ENCODE measurements at places on chromosomes 13 and 19.

DNA sequence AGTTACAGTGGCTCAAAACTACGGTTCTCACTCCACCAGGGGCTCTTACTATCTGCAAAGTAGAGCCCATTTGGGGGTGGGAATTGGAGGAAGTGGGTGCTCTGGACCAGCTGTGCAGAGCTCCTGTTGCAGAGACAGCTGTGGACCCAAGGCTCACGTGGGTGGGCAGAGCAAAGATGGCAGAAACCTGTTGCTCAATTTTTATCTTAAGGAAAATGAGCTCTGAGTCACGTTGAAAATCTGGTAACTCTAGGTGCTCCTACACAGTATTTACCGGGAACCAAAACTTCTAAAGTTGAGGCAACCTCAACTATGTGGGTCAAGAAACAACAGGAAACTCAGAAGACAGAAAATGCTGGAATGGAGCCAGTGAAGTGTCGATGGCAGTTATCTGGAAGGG lies 30.2 kb upstream of the SLC15A1 start:
- DNase-seq = no peak

DNA sequence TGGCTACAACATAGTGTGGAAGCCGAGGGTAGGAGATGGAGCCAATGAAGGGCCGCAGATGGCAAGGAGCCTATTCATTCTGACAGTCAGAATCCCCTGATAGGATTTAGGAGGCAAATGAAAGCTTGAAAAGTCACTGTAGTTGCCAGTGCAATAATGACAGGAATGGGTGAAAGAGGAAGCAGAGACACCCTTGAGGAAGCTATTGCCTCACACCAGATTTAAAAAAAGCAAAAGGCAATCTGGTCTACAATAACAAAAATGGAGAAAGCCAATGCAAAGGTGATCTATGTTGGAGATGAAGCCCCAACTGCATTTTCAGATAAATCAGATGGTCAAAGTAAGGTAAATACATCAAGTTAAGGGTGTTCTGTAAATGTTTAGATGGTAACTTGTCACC lies 158.5 kb downstream of the TUBA3C start:
- DNase-seq = no peak

GRCh38 chr13:51045451-51045850 lies 65.6 kb downstream of the C13orf42 start:
- DNase-seq = no peak

- no peak for DNase-seq
Measured at GRCh38 chr19:29610213-29610573, 4.1 kb downstream of the POP4 start.

DNA sequence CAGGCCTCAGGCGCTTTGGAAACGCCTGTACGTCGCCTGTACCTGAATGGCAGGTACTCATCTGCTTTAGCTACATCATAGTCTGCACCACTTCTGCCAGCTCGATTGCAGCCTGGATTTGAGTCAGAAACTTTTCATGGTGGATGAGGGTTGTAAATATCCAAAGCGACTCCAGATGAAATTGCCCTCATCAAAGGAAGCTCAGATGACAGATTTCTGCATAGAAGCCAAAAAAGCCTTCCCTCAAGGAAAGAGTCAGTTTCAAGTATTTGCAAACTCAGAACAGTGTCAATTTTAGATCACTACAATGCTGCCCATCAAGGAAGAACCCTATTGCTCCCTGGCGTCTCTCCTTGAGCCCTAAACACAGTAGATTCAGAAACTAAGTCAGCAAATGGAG lies 38.8 kb upstream of the IGFL4 start:
- DNase-seq = no peak

DNA sequence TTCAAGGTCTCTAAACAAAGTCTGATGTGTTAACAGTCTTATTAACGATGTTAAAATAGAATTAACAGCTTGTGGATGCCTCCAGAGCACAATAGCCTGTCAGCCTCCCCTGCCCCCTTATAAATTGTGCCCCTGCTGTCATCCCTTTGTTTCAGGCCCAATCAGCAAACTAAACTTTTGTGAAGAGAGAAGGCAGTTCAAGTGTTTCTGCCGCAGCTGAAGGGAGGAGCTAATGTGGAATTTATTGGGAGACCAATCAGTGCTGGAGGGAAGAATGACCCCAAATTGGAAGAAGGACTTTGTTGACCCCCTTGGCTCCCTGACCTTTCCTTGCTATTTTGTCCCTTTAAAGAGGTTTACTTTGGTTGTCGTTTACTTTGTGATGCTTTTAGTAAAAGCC lies 160.5 kb downstream of the TM9SF2 start:
- no peak for DNase-seq

DNA sequence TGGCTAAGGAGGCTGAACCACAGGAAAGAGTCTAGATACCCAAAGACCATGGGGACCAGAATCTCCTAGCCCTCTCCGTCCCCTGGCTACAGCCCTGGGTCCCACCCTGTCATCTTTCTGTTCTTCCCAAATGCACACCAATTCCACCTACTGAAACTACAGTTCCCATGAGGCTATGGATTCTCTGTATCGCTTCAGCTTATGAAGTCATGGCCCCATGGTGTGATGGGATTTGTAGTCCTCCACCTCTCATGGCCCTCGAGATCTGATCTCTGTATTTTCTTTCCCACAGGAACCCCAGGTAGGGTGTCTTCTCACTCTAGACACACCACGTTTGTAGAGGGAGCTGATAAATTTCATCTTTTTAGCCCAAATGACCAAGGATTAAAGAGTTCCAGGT lies 11.8 kb downstream of the PTPRH start:
- DNase-seq = no peak

DNA sequence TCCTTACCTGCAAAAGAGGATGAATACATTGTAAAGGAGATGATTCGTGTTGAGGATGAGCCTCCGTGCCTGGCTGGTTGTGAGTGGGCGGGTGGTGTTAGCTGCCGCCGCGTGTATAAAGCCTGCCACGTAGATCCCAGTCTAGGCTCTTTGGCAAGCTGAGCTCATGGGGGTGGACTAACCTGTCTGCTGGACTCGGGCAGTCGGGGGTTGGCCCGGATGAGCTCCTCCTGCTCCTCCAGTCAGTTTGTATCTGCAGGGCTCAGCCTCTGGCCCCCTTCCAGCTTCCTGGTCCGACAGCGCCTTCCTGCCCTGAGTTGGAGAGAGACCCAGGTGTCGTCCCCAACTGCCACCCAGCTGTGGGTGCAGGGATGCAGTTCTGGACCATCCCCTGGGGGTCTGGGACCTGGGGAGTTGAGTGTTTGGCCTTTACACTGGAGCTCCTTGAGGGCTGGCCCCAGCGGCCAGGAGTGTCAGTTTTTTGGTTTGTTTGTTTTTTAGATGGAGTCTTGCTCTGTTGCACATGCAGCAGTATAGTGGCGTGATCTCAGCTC lies 20.9 kb downstream of the TECR start:
- DNase-seq = no peak

- DNase-seq = no peak
Measured at GRCh38 chr19:8673276-8673891, 25.2 kb downstream of the ACTL9 start.

GRCh38 chr19:32104153-32104849 lies 241.1 kb upstream of the ZNF507 start:
- DNase-seq = no peak

- no peak for DNase-seq
Measured at GRCh38 chr13:23921451-23921888, 24.2 kb upstream of the C1QTNF9B start.

DNA sequence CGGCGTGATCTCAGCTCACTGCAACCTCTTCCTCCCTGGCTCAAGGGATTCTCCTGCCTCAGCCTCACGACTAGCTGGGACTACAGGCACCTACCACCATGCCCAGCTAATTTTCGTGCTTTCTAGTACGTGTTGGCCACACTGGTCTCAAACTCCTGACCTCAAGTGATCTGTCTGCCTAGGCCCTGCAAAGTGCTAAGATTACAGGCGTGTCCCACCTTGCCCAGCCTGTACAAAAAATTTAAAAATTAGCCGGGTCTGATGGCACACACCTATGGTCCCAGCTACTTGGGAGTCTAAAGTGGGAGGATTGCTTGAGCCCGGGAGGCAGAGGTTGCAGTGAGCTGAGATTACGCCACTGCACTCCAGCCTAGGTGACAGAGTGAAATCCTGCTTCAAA lies 4.7 kb upstream of the MEX3D start:
- no peak for DNase-seq

DNA sequence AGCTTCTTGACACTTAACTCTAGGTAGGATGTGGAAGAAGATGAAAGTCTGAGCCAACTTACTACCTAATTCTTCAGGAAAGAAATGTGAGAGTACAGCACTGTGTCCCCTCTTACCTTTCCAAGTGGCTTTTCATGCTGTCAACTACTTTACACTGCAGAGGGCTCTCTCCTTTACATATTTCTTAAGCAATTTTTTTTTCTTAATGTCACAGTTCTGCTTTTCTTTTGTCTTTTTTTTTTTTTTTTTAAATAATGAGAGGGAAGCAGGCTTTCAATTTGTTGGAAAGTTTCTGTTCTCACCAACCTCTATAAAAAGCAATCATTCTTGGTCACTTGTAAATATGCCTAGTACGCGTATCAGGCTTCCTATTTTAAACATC lies 212.7 kb upstream of the MIR17HG start:
- no peak for DNase-seq

GRCh38 chr13:95180513-95181245 lies 120.6 kb downstream of the ABCC4 start:
- no peak for DNase-seq

GRCh38 chr13:45388664-45389063 lies 29.5 kb downstream of the SLC25A30 start:
- DNase-seq = no peak

DNA sequence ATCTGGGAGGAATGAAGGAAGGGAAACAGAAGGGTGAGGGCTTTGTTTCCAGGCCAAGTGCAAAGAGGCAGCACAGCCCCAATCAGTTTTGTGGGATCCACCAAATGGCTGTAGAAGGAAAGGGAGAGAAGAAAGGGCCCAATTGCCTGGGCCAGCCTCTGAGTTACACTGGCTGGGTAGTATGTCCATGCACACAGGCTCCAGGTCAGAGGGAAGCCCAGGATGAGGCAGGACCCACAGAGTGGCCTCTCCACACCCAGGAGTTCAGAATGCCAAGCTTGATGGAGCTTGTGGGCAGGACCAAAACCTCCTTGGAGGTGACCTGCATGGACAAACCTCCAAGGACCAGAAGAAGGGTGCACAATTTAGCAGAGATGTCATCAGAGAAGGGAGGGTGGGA lies 178.2 kb upstream of the TSHZ3 start:
- DNase-seq = peak; percentile 41

GRCh38 chr19:28834996-28835395 lies 378.0 kb downstream of the UQCRFS1 start:
- DNase-seq = no peak

GRCh38 chr13:19685437-19685836 lies 52.0 kb downstream of the MPHOSPH8 start:
- DNase-seq = no peak

- DNase-seq = no peak
Measured at GRCh38 chr13:23828866-23829265, 60.3 kb downstream of the MIPEP start.

DNA sequence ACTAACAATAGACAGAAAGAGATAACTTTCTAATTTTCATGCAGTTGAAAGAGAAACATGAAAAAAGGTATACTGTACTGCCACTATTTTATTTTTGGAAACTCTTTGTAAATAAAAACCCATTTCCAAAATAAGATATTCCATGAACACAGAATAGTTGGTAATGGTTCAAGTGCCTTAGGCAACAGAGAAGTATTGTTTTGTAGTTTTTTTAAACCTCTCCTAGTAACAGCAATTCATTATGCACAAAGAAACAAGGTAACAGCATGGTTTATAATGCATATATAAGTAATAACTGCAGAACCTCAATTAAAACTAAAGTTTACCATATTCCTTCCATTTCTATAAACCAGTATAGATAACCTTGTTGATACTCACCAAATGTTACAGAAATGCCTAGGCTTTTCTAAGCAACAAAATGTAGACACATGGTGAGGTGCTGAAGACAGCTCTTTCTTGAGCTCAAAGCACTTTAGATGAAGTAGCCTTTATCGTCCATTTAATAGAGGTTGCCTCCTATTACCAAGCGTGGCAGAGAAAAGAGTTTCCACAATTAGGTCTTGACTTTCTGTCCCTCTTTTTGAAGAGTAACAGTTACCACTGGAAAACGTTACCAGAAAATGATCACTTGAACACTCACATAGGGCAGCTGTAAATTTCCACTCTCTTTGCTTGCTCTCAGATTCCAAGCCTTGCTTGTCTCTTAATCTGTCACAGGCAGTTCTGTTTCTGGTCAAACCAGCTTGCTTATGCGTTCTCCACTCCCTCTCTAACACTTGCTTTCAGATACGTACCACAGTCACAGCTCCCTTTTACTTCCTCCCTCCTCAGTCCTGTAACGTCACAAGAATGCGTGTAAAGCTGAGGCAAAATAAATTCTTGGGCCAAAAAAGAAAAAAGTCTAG lies 42.9 kb downstream of the CAB39L start:
- no peak for DNase-seq

GRCh38 chr13:30863231-30863630 lies 42.8 kb upstream of the MEDAG start:
- no peak for DNase-seq

DNA sequence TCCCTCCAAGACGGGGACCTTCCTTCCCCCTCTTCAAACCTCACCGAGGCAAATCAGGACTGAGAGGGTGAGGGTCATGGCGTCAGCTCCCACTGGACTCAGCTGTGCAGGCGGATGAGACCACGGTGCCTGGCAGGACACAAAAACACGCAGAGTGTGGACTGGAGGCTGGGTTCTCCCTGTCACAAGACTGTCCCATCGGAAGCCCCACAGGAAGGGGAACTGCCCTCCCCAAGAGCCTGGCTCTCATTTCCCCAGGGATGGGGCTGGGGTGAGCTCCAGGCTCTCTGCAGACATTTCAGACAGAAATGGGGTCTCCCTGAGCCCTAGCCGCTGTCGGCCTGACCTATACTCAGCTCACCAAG lies at the start of gene LILRB5:
Gene LILRB5 (minus strand): TSS at position 158 of the 365 bp plus-strand sequence. CDS start 80 bp downstream, at position 78.
- DNase-seq = peak; percentile 67

DNA sequence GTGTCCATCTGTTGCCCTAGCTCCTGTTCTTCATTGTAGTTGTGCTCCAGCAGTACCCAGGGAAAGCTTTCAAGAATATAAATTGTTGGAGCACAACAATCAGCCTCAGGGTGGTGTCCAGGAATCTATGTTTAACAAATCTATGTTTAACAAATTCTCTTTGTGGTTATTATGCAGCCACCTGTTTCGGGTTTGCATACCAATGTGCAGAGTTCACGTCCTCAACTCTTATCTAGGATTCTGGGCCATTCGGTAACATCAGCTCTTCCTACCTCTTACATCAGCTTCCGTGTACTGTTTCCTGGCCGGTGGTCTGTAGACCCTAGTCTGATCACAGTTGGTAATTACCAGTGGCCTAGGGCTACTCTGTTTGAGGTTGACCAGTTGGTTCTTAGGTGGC lies 17.0 kb downstream of the MTUS2 start:
- DNase-seq = no peak

GRCh38 chr13:107461751-107462150 lies 753.6 kb downstream of the LIG4 start:
- no peak for DNase-seq

DNA sequence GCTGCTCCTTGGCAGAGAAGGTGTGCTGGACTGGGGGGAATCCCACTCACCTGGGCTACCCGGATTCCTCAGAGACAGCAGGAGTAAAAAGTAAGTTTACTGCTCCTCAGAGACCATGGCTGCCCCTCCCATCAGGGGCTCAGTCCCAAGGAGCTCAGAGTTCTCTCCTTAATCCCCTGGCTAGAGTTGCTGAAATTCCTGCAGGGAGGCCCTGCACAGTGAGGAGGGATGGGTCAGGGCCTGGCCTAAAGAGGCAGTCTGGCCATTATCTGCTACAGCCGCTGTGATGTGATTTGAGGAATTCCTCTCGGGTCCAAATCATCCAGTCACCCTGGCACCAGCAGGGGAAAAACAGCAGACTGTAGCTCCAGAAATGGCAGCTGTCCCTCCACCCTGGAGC lies 502.5 kb downstream of the PCDH17 start:
- no peak for DNase-seq

- no peak for DNase-seq
Measured at GRCh38 chr13:97569841-97570240, 135.9 kb downstream of the RAP2A start.

Data from coronary artery (tissue), 2 donors.